ENCODE measurements at places on chromosomes 13 and 19.

DNA sequence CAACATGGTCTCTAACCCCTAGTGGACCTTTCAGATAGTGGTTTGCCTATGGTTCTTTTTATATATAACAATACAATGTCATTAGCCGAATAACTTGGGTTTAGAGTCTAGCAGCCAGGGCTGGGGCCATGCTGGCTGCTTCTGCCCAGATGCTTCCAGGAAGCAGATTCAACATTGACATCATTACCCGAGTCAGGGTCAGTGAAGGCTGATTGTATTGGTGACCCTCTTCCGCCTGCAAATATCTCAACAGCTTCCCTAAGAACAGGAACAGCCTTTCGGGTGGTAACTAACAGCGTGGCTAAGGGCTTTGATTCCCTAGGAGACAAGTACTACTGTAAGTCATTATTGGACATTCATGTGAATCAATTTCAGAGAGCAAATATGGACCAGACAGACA is 476.4 kb downstream of the UQCRFS1 start:
- DNase-seq = no peak

GRCh38 chr19:1651568-1652291 is 685 bp downstream of the TCF3 start:
- peak; percentile 53 for DNase-seq

DNA sequence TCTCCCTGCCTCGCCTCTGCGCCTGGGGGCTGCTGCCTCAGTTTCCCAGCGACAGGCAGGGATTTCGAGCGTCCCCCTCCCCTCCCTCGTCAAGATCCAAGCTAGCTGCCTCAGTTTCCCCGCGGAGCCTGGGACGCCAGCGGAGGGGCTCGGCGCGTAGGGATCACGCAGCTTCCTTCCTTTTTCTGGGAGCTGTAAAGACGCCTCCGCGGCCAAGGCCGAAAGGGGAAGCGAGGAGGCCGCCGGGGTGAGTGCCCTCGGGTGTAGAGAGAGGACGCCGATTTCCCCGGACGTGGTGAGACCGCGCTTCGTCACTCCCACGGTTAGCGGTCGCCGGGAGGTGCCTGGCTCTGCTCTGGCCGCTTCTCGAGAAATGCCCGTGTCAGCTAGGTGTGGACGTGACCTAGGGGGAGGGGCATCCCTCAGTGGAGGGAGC is 722 bp upstream of the ICAM1 start:
- peak; percentile 89 for DNase-seq

- DNase-seq = no peak
These were observed 263.7 kb downstream of the DACH1 start for GRCh38 chr13:71603255-71603654.

DNA sequence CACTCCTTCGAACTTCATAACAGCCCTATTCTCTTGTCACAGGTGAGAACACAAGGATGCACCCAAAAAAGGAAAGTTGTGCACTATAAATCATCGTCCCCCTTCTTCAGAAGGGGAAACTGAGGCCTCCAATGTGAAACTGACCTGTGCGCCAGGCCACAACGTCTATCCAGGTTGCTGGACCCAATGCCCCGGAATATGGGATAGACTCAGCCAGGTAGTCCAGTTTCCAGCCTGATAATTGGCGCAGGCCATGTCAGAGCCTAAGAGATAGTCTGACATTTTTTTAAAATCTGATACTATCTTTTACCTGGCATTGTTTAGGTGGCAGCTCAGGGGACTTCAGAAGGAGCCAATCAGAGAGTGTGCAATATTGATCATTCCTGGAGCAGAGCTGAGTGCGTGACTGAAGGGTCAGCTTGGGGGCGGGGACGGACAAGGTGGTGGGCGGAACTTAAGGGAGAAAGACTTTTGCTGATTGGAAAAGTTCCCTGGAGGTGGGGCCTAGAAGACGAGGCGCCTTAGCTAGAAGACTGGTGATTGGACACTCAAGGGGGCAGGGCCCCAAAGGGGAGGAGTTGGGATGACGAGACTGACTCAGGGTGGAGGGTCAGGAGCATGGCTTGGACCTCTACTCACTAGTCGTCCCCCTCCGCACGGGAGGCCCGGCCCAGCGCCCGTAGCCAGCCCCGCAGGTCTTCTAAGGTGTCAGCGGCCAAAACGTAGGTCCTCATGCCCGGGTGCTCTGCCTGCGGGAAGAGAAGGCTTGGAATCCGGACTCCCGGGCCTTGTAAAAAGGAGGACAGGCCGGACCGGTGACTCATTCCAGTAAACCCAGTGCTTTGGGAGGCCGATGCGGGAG is 8.5 kb downstream of the PLEKHA4 start:
- DNase-seq = peak; percentile 62

DNA sequence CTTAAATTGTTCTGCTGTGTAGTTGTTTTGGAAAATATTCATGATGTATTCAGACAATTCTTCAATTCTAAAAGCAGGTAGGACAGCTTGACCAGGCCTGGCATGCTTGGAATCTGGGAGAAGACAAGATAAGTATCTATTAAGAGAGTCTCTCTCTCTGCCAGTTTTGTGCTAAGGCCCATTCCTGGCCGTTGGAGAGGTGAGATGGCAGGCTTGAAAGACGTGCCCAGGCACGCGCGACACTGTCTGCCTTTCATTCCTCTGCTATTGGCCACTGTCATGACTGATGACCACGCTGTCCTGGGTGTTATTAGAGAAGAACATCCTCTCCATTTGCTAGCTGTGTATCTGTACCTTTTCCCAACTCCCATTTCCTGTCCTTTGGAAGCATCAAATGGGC is 90.3 kb downstream of the LHFPL6 start:
- no peak for DNase-seq

- no peak for DNase-seq
These were observed 44.3 kb downstream of the NDFIP2 start for GRCh38 chr13:79525064-79525857.

GRCh38 chr13:49679246-49679645 is 12.0 kb downstream of the EBPL start:
- no peak for DNase-seq

GRCh38 chr19:33532859-33533460 is 11.4 kb upstream of the PEPD start:
- DNase-seq = no peak
